BE2C (cell line): ENCODE measurements at places on chromosomes 7 and 10.
A peak's percentile ranks its signal among the peaks of the same experiment; 100 is the strongest.

DNA sequence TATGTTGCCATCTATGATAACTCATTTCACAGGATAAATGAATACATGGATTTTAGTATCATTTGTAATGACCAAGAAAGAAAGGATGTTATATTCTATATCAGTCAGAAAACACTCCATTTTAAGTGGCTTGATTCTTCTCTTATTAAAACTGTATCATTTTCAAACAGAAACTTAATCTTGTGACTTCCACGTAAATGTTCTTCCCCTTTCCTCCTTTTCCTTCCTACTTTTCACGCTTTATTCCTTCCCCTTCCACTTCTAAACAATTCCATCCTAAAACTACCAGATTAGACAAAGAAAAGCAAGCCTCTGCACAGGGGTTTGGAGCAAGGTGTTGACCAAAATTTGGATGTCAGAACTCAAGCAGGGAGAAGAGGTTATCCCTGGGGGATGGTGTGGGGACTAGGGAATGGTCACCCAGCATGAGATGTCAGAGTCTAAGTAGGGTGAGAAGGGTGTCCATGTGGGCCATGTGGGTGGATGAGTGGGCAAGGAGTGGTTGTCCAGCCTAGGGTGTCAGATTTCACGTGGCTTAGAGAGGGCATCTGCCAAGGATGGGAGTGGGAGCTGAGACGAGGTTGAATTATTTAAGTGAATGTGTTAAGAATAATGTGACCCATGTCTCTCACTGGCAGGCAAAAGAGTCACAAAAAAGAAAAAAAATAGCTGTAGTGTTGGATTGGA, 5.0 kb upstream of the GSAP start:
- DNase-seq, result no peak

GRCh38 chr7:121032645-121033460, 44.3 kb downstream of the CPED1 start:
- DNase-seq, result no peak

DNA sequence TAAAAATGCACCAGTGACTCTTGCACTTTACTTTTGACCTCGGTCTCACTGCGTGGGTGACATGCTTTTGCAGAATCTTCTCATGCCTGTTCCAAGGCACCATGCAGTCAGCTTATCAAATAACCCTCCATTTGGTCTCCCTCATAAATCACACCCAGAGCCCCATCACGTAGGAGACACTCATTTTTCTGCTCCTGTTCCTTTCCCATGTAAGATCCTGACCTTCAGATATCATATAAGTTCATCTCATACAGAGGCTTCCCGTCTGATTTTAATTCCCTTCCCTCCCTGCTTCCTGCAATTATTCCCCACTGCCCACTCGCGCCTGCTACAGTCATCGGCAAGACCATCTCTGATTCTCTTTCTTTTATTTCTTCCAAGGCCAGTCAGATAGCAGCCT, 1226.3 kb upstream of the AUTS2 start:
- no peak for DNase-seq

DNA sequence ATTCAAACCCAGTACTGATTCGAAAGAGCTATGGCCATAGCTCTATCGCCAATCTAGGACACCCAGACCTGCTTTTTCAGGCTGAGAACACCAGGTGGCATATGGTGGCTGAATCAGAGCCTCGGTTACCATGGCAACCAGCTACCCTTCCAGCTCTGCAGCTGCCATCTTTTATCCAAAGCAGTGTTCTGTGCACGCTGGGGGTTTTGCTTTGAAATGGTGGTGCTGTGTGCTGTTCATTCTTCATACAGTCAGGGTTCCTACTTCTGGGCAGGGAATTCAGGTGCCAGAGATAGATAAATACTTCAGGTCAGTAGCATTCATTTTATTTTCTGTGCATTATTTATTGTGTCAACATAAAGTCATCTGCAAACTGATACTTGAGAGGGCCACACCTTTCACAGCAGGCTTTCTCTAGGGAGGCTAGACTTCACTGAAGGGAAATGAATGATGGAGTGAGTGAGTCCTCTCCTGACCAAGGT, 85.4 kb downstream of the AKR1D1 start:
- peak; percentile 94 for DNase-seq

DNA sequence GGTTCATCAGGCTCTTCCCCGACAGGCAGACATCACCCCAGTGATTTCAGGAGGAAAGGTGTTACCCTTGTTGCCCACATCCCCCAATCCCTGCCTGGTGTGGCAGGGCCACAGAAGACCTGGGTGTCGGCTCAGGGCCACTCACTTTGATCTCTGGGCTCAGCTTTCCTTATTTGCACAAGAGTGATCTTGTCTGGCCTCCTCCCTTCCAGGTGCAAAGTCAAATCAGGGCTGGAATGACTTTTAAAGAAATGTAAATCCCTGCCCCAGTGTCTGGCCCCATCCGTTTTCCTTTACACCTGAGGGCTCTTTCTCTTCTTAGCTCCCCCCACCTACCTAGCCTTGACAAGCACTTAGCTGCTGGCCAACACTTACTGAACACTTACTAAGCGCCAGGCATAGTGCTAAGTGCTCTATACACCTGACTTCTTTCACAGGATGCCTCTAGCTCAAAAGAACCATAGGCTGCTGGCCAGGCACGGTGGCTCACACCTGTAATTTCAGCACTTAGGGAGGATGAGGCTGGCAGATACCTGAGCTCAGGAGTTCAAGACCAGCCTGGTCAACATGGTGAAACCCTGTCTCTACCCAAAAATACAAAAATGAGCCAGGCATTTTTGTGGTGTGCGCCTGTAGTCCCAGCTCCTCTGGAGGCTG, 979 bp upstream of the NODAL start:
- no peak for DNase-seq

DNA sequence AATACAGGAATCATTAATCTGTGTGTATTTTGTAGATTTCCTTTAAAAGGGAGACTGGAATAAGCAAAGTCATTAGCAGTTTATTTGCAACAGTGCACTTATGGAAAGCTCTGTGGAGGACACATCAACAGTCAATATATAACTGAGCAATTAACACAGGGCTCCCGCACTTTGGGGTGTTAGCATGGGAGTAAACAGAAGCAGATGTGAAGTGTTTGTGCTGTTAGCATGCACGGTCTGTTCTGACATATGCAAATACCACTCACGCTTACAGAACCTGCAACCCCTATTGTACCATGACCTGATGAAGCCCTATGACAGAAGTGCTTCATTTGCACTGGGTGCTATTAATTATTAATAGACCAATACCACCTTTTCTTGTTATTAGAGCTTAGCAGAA, 118.9 kb downstream of the PPP1R3A start:
- no peak for DNase-seq

DNA sequence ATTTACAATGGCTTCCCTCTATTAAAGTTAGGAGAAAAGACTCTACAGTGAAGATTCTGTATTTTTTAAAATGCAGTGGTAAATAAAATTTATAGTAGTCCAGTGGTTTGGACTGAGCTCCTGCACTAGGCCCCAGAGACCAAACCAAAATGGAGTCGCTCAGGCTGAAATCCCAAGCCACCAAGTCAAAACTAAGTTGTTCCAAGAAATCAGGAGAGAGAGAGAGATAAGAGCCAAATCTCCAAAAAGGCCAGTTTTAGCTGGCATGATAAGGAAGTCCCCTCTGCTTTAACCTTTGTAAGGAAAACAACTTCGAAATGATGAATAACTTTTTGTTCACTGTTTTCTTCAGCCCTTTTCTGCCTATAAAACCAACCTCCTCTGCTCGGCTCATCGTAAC, 265.9 kb upstream of the KLF14 start:
- DNase-seq, result no peak

- DNase-seq, result no peak
Observed at GRCh38 chr7:139738101-139738489, 39.7 kb downstream of the HIPK2 start.

- DNase-seq, result no peak
Observed at GRCh38 chr7:149874644-149875028, 867 bp downstream of the ATP6V0E2 start.

- DNase-seq, result no peak
Observed at GRCh38 chr7:157033483-157034473, 23.3 kb upstream of the MNX1 start.

- no peak for DNase-seq
Observed at GRCh38 chr7:12769444-12769843, 82.0 kb downstream of the ARL4A start.

- DNase-seq, result no peak
Observed at GRCh38 chr7:114392686-114393085, 21.9 kb upstream of the FOXP2 start.

DNA sequence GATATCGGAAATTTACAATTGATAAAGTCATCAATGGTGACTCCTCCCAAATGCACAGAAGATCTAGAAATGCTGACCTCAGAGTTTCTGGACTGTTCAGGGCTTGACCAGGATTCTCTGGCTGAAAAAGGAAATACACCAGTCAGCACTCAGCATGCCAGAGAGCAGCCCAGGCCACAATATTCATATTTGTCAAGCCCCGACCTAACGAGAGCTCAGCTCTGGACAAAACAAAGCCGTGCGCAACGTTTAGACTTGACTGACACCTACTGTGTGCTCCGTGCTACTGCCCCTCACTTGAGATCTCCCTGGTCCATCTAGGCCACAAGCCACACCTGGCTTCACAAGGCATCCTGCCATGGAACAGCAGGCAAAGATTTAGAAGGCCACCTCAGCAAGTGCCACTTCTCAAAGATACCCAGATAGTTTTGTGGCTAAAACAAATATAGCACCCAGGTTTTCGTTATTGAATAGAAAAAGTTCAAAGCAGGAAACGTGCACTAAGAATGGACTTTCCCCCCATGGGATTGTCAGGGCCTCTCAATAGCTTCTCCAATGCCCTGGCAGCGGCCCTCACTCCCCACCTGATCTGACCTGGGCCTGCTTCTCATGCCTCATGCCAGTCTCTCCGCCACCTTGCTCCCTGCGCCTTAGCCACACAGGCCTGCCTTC, 218.3 kb downstream of the FAM107B start:
- DNase-seq, result no peak

DNA sequence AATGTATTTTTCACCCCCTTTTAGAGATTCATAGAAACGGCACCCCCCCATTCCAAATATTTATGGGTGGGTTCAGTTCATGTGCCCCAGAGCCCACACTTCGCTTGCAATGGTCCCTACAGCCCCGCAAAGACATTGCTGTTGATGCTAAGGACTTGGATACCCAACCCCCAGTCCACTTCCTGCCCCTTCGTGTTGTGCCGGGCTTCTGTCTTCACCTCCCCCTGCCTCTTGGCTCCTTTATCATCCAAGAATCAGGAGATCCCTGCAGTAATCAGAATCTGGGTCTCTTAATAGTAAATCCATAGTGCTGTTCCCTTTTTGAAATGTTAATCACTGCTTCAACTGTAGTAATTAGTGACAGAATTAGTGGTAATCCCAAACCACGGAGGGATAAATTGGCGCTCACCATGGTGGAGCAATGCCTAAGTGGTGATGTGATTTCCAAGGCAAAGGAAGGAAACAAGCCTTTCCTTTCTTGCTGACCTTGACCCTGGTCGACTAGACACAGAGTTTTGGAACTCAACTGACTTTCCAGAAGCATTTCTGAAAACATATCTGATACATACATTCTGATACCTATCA, 67.7 kb downstream of the HK1 start:
- DNase-seq, result no peak

- no peak for DNase-seq
Observed at GRCh38 chr7:155209478-155210319, 88.0 kb upstream of the INSIG1 start.

GRCh38 chr10:95499482-95499989, 61.6 kb downstream of the SORBS1 start:
- DNase-seq, result no peak

DNA sequence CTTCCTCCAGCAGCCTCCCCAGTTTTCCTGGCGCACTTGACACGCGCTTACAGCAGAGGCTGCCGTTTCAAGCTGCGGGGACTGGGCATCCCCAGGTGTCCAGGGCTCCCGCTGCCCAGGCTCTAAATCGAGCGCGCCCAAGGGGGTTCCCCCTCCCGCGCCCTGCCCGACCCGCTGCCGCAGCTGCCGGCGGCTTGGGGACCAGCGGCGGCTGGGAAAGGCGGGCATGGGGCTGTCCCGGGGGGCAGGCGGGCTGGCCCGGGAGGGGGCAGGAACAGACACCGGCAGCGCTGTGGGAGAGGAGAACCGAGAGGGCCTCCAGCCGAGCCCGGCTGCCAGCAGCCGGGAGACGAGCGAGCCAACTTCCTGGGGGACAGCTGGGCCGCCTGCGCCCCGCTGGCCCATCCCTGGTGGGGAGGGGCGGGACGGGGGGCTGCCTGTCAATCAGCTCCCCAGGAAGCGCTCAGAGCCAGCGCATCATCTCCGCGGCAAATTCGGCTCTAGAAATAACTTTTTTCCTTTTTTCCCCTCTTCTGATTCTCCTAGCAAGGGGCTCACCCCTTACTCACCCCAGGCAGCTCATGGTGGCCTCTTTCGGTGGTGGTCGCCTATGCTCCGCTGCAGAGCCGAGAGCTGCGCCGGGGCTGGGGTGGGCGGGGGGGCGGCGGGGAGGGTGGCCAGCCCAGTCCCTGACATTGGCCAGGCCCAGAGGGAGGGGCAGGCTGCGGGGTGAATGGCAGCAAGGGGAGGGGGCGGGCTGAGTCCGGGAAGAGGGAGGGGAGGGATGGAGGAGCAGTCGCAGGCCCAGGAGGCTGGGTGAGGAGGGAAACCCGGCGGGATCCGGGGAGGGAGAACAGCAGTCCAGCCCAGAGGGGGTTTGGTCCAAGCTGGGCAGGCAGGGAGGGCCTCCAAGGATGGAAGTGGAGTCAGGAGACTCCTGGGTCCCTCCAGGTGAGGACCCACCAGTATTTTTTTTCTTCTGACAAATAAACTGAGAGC, 14.7 kb downstream of the GRID2IP start:
- DNase-seq, result peak; percentile 79

GRCh38 chr7:69599286-69599954, 1.1 kb downstream of the AUTS2 start:
- DNase-seq, result peak; percentile 46

DNA sequence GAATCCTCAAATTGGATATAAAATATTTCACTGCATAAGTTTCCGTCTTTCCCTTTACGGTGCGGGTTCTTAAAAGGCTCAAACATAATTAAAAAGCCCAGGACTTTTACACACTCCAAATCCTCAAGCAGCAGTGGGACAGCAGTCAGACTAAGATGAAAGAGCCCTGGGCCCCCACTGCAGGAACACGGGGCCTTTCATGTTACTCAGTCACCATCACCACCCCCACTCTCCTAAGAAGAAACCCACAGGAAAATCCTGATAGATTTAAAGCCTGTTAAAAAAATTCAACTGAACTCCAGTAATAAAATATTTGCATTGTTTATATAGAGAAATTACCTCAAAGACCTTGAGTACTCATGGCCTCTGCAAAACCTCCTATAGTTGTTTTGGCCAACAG, 74.0 kb upstream of the TRIL start:
- DNase-seq, result no peak

- DNase-seq, result peak; percentile 90
Observed at GRCh38 chr7:11831736-11832495, at the start of gene THSD7A. TSS of gene THSD7A (minus strand) at chr7:11832198. CDS start at chr7:11831946, 252 bp downstream.

- no peak for DNase-seq
Observed at GRCh38 chr7:100426516-100426915, 2.0 kb downstream of the ZCWPW1 start.

DNA sequence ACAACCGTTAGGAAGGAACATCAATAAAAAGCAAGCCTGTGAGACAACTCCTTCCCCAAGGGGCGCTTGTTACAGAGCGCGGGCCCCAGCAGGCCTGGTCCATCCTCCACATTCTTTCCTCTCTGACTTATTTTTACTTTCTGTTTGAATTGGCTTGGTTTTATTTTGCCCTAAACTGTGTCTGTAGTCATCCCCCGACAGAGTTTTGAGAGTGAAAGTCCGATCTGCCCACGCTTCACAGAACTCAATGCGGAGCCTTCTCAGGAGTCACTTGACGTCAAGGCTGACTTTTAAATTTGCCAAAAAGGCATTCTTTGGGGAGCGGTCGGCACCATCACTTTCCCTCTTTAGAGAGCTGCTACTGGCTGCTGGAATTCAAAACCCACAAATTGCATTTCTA, 150.1 kb upstream of the KLF6 start:
- DNase-seq, result no peak
